ENCODE measurements at places on chromosomes 4 and X. TPM values are rescaled to one million over a fixed set of nuclear protein-coding genes. Genes with fewer than 3 reads are reported as not detected.

Gene REELD1
- total RNA-seq, result not detected

DNA sequence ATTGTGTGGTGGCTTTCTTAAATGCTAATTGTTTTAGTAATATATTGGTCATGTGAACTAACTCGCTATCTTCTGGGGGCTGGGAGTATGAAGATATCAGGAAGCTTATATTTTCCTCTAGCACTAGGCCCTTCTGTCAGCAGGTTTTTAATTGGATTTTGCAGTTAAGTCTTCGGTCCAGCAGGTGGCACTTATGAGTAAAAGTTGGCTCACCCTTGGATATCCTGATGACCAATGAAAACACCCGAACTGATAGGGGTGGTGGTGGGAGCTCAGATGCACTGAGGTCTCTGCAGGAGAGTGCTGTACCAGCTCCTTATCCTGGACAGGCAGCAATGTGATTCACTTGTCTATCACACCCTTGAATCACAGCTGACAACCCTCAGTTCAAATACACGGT lies 1365.8 kb upstream of the DIAPH2 start:
- no peak for DNase-seq

- DNase-seq, result no peak
These were observed 18.9 kb upstream of the HTRA3 start for GRCh38 chr4:8250637-8251036.

GRCh38 chrX:44881549-44881948 lies 8.6 kb downstream of the KDM6A start:
- DNase-seq, result no peak

Gene PPEF2
- under 0.01 TPM for total RNA-seq

DNA sequence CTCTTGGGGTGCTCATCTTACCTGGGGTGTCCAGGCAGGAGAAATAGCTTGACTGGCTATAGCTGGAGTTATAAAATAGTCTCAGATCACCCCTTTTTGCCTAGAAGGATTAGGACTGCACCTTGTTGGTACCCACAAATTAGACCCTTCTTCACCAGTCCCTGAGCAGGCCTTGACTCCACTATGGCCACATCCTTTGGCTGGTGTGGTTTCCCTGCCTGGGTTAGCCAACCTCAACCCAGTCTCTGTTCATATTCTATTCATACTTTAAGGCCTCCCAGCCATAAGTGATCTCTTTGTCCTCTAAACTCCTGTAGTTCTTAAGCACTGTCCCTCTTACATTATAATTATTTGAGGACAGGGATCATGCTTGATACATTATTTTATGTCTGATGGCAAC lies 69.4 kb downstream of the ARX start:
- no peak for DNase-seq

GRCh38 chrX:69506617-69507499 lies 2.7 kb downstream of the NALF2 start:
- no peak for DNase-seq

All from frontal cortex (tissue), 4 donors.